ENCODE measurements at places on chromosomes 16 and 17. TPM values are rescaled to one million over a fixed set of nuclear protein-coding genes. Genes with fewer than 3 reads are reported as not detected.

DNA sequence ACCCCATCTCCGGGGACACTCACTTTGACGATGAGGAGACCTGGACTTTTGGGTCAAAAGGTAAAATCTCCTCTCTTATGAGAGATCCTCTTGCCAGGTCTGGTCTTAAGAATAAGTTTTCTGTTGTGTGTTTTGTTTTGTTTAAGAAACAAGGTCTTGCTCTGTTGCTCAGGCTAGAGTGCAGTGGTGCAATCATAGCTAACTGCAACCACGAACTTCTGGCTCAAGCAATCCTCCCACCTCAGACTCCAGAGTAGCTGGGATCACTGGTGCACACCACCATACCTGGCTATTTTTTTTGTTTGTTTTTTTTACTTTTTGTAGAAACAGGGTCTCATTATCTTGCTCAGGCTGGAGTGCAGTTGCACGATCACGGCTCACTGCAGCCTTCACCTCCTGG is 4.1 kb downstream of the MMP25 start:
- no peak for DNase-seq
- no peak overlapping the region for H3K4me3 ChIP-seq
- no peak overlapping the region for H3K27ac ChIP-seq
- no peaks in the 10 kb centered on the region for H3K36me3 ChIP-seq
- peaks cover 17% of the 10 kb centered on the region for H3K4me1 ChIP-seq

The IRX3 gene
- 25.6 TPM for total RNA-seq

- H3K4me3 ChIP-seq: peak overlapping the region; percentile 22
- DNase-seq: no peak
- H3K36me3 ChIP-seq: peaks cover 19% of the 10 kb centered on the region
These were observed 18.8 kb downstream of the SRP68 start for GRCh38 chr17:76053246-76054111.

DNA sequence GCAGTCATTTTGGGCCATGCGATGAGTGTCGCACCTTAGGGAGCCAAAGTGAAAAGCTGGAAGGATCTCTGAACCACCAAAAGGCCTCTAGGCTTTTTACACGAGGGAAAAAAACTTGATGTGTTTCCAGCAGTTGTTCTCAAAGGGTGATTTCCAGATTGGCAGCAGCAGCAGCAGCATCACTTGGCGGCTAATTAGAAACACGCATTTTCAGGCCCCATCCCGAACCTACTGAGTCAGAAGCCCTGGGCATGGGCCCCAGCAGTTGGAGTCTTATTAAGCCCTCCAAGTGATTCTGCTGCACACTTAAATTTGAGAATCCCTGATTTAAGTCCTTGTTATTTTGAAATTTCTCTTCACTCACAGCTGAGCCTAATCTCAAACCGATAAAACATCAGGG is 25.3 kb upstream of the PYY start:
- no peaks in the 10 kb centered on the region for H3K36me3 ChIP-seq
- no peak overlapping the region for H3K4me3 ChIP-seq
- peaks cover 78% of the 10 kb centered on the region for H3K27me3 ChIP-seq
- DNase-seq: no peak
- H3K27ac ChIP-seq: no peak overlapping the region

DNA sequence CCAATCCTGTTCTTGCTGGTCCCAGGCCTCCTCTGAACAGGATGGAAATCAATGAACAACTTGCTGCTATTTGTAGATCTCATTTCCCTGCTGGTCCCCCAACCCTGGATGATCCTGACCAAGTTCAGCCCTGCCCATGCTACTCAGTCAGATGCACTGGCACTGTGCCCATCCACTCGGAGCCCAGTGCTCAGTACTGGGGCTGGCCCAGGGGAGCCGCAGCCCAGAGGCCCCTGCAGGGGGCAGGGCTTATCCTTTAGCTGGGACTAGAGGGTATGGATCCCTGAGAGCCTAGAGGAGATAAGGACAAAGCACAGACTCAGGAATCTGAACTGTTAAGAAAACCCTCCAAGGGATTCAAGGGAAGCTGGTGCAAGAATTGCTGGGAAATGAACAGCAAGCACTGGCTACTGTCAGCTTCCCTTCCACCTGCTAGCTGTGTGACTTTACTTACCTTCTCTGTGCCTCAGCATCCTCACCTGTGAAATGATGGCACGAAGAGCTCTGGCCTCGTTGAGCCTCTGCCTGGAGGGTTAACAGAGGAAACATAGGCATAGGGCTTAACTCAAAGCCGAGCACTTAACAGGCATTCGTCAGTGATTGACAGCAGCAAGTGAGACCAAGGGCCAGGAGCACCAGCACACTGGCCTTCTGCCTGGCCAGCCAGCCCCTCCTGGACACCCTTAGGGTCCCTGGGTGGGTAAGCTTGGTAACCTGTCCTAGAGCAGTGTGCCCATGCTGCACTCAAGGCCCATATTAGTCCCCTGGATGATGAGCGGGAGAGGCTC is 29.8 kb upstream of the C1QL1 start:
- no peaks in the 10 kb centered on the region for H3K36me3 ChIP-seq
- H3K27ac ChIP-seq: no peak overlapping the region
- H3K27me3 ChIP-seq: peaks cover 11% of the 10 kb centered on the region
- no peak for DNase-seq
- no peak overlapping the region for H3K4me3 ChIP-seq
- H3K4me1 ChIP-seq: no peaks in the 10 kb centered on the region

GRCh38 chr16:83733301-83733700 is 74.5 kb upstream of the HSBP1 start:
- H3K27me3 ChIP-seq: no peaks in the 10 kb centered on the region
- H3K4me1 ChIP-seq: no peaks in the 10 kb centered on the region
- no peak for DNase-seq
- H3K36me3 ChIP-seq: no peaks in the 10 kb centered on the region
- H3K4me3 ChIP-seq: no peak overlapping the region

GRCh38 chr16:12833926-12834325 is 30.2 kb upstream of the CPPED1 start:
- no peak overlapping the region for H3K27ac ChIP-seq
- no peak for DNase-seq
- no peak overlapping the region for H3K4me3 ChIP-seq
- no peaks in the 10 kb centered on the region for H3K36me3 ChIP-seq
- peaks cover 27% of the 10 kb centered on the region for H3K27me3 ChIP-seq

The MYH13 gene
- not detected for total RNA-seq

DNA sequence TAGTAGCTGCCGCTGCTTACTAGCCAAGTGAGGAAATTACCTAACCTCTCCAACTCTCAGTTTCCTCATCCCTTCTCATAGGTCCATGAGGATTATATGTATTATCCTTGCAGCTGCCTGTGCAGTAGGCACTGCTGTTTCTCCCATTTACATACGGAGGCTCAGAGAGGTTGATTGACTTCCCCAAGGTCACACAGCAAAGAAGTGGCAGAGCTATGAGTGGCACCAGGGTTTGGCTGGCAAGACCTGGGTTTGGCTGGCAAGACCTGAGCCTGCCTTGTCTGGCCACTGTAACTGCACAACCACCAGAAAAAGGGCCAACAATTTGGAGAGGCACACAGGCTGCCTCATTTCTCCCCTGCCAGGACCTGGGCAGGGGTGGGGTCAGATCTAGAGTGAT is 2.5 kb upstream of the NDRG4 start:
- peaks cover 20% of the 10 kb centered on the region for H3K4me1 ChIP-seq
- no peak overlapping the region for H3K27ac ChIP-seq
- DNase-seq: no peak

DNA sequence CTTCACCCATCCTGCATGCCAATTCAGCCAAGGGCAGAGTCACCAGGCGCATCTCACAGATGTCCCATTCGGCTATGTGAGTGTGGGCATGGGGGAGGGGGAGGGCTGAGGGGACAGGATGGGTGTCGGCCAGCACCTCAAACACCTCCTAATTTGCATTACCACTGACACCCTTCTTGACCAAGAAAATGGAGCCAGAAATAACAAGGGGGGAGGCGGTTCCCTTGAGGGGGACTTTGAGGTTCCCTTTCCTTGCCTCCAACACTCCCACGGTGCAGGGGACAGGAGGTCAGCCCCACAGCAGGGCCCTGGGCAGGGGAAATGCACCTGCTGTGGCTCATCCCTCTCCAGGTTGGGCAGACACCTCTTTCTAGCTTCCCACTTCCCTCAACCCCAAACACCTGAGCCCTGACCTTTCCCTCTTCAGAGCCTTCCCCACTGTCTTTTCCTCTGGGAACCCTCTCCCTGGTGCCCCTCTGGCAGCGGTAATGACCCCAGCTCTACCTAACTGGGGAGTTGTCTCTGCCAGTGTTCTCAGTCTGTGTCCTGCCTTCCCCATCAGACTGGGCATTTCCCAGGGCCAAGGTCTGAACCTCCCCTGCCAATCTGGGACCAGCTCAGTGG is 18.2 kb upstream of the TBX21 start:
- peaks cover 17% of the 10 kb centered on the region for H3K36me3 ChIP-seq
- H3K4me3 ChIP-seq: no peak overlapping the region
- peaks cover 5% of the 10 kb centered on the region for H3K4me1 ChIP-seq
- H3K27me3 ChIP-seq: peaks cover 66% of the 10 kb centered on the region

- H3K27ac ChIP-seq: no peak overlapping the region
- H3K27me3 ChIP-seq: no peaks in the 10 kb centered on the region
- H3K36me3 ChIP-seq: no peaks in the 10 kb centered on the region
- no peak overlapping the region for H3K4me3 ChIP-seq
These were observed 140.7 kb downstream of the C16orf78 start for GRCh38 chr16:49514073-49514980.

GRCh38 chr17:71484546-71484945 is 636.3 kb upstream of the SOX9 start:
- no peak for DNase-seq
- no peaks in the 10 kb centered on the region for H3K27me3 ChIP-seq
- no peak overlapping the region for H3K27ac ChIP-seq
- H3K36me3 ChIP-seq: no peaks in the 10 kb centered on the region

- no peak for DNase-seq
- H3K4me3 ChIP-seq: no peak overlapping the region
- H3K27me3 ChIP-seq: no peaks in the 10 kb centered on the region
- H3K27ac ChIP-seq: no peak overlapping the region
- peaks cover 45% of the 10 kb centered on the region for H3K4me1 ChIP-seq
These were observed 20.8 kb downstream of the UNC13D start for GRCh38 chr17:75823257-75824041.
